ENCODE measurements at places on chromosomes 16 and 17. TPM values are rescaled to one million over a fixed set of nuclear protein-coding genes. Genes with fewer than 3 reads are reported as not detected.

GRCh38 chr17:41962768-41963434, 3.7 kb upstream of the CNP start:
- peak; percentile 87 for DNase-seq

DNA sequence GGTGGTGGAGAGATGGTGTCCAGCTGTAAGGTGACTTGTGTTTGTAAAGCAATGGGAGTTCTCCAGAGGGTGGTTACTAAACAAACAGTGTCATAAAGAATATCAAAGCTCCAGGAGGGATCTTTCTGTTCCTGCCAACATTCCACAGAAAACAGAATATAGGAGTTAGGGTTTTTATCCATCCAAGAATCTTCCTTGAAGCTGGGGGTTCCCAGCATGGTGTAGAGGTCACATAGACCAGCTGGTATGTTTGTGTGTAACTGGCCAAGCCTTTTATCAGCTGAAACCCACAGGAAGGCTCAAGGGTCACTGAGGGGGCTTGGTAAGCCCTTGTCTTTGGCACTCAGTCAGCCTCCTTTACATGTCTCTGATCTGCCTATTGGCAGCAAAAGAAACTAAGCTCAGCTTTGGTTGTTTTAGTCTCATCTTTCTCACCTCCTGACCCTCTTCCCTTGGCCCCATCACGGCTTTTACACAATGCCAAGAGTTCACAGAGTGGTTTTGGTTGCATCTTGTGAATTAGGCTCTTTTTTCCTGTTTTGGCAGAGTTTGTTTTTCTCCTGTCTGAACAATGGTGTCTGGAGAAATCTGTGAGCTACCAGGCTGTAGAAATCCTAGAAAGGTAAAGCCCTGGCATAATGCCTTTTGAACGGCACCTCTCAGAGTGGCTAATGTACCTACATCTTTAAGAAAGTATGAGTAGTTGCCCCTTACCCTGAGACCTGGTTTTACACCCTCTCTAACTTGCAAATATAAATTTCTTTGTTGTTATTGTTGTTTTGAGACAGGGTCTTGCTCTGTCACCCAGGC, 4.6 kb downstream of the CNTD1 start:
- DNase-seq: no peak

- DNase-seq: no peak
Observed at GRCh38 chr16:28549301-28549899, 4.3 kb upstream of the SGF29 start.

Gene CIBAR2
- not detected for total RNA-seq

DNA sequence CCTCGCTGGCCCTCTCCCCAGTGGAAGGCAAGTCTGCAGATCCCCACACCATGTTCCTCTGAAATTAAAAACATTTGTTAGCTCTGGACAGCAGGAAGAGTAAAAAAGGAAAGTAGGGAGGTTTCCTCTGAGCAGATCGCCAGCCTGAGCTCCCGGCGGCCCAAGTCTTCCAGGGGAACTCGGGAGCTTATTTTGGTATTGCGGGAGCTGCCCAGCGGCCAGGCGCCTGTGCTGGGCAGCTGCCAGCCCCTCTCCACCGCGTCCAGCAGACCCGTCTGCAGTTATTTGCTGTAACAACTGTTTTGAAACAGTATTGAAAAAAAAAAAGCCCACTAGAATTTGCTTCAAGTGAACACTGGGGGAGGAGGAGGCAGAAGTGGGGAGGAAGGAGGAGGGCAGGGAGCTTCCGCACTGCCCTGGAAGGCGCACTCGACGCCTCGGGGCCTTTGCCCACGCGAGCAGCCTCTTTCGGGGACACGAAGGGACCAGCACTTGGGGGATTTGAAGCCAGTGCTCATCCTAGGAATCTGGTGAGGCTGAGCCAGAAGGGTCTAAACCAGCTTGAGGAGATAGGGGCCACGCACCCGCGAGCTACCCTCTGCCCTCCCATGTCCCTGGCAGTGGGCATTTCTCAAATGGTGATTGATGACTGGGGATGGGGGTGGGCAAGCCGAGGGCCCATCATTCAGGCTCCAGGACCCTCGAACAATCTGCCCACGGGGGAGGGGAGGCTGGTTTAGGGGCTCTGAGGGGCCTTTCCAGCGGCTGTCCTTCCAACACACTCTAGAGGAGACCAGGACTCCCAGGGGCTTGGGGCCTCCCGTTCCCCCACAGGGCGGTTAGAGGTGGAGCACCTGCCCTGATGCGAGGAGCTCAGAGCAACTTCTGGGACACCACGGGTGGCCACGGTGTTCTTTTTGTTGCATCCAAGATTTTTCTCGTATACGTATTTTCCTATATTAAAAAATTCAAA, 3.0 kb upstream of the BAHCC1 start:
- peak; percentile 83 for DNase-seq

Gene TBC1D3
- total RNA-seq: not detected

DNA sequence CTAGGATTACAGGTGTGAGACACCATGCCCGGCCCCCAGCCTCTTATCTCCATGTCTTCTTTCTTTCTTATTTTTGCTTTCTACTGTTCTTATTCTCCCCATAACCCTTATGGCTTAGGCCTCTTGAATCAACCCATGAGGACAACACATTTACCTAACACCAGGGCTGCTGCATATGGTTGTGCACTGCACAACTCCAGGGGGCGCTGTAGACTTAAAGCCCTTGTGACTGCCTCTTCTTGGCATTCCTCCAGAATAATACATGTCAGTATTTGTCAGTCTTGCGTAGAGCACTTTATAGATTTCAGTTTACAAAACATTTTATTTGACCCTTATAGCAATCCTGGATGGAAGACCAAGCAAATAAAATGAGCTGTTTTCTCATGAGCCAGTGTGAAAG, 225.0 kb upstream of the SALL1 start:
- DNase-seq: no peak

- DNase-seq: peak; percentile 85
Observed at GRCh38 chr17:44097110-44097958, 26.1 kb downstream of the HDAC5 start.

GRCh38 chr16:56057151-56057550, 134.1 kb upstream of the GNAO1 start:
- DNase-seq: no peak

- DNase-seq: no peak
Observed at GRCh38 chr17:2801841-2802240, 5.6 kb downstream of the RAP1GAP2 start.

Gene SPN
- 0.91 TPM for total RNA-seq

DNA sequence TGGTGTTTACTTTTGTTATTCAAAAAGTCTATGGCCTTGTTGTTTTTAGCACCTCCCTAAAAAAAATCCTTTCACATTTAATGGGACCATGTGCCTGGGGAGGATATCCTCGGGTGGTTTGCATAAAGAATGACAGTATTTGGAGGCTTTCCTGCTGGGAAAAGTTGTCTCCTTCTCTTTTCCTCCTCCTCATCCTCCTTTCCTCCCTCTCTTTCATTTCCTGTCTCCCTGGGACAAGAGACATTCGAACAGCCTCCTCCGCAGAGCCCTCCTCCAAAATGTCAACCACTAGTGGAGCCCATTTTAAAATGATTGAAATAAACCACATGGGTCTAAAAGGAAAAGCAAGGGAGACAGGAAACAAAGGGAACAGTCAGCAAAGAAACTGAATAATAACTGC, 67.4 kb downstream of the MYH13 start:
- no peak for DNase-seq

GRCh38 chr17:4219241-4219640, 44.5 kb downstream of the ANKFY1 start:
- no peak for DNase-seq

DNA sequence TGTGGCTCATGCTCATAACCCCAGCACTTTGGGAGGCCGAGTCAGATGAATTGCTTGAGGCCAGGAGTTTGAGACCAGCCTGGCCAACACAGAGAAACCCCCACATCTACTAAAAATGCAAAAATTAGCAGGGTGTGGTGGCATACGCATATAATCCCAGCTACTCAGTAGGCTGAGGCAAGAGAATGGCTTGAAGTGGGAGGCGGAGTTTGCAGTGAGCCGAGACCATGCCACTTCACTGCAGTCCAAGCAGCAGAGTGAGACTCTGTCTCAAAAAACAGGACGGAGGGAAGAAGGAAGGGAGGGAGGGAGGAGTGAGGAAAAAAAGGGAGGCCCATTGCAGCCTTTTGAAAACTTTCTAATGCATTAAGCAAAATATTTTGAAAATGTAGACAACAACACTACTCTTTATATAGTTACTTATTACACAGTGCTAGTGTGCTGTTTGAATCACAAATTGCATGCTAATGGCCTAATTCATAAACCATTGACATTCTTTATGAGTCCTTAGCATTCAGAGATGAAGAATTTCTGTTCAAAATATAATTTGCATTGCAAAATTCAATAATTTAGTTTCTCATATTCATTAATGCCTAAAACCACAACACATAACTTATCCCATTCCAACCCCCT, 59.4 kb downstream of the TMEM114 start:
- no peak for DNase-seq

- no peak for DNase-seq
Observed at GRCh38 chr17:9517396-9517795, 58.2 kb downstream of the STX8 start.

DNA sequence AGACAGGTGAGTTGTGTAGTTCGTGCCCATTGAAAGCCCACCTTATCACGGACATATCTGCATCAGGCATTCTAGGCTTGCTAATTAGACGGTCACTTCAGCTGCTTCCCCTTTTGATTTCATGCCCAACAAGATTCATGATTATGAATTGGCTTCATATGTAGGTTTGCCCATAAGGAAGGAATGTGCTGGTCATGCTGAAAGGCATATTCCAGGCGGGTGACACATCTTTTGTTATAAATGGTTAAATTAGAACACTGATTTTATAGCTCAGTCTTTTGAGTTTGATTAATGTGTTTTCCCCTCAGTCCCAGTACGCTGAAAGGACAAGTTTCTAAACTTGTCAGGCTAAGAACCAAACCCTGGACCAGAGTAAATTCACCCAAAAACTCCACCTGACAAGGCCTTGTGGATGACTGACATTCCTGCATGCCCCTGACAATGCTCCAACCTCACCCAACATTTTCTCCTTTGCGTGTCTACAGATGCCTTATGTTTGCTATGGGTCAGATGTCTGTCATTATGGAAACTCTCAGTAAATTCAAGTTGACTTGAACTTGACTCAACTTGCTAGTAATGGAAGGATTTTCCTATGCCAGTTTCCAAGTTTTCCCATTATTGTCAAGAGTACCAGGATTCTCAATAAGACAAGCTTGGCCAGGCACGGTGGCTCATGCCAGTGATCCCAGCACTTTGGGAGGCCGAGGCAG, 421.9 kb downstream of the PMP22 start:
- DNase-seq: no peak

DNA sequence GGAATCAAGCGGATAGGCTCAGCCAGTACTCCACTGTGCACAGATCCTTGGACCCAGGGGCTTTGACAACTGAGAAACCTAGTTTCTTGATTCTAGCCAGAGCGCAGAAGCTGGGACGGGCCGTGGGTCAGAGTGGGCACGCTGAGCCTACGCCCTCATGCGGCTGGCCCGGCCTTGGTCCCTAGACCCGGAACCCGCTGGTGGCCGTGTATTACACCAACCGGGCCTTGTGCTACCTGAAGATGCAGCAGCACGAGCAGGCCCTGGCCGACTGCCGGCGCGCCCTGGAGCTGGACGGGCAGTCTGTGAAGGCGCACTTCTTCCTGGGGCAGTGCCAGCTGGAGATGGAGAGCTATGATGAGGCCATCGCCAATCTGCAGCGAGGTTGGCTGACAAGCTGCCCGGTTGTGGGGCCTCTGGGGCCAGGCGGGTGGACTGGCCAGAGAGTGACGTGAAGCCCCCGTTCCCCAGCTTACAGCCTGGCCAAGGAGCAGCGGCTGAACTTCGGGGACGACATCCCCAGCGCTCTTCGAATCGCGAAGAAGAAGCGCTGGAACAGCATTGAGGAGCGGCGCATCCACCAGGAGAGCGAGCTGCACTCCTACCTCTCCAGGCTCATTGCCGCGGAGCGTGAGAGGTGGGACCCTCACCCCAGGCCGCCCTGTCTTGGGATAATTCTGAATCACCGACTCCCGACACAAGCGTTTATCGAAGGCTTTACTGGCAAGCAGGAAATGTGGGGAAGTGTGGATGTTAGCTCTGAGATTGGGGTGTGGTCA, 946 bp downstream of the STUB1 start:
- DNase-seq: peak; percentile 72

GRCh38 chr17:30476726-30477082, 504 bp upstream of the GOSR1 start:
- DNase-seq: no peak

GRCh38 chr16:67063008-67063407, 34.1 kb downstream of the CBFB start:
- DNase-seq: no peak

GRCh38 chr17:66123163-66123562, 68.8 kb downstream of the CEP112 start:
- DNase-seq: no peak

- no peak for DNase-seq
Observed at GRCh38 chr16:53855511-53855910, 151.6 kb downstream of the FTO start.

DNA sequence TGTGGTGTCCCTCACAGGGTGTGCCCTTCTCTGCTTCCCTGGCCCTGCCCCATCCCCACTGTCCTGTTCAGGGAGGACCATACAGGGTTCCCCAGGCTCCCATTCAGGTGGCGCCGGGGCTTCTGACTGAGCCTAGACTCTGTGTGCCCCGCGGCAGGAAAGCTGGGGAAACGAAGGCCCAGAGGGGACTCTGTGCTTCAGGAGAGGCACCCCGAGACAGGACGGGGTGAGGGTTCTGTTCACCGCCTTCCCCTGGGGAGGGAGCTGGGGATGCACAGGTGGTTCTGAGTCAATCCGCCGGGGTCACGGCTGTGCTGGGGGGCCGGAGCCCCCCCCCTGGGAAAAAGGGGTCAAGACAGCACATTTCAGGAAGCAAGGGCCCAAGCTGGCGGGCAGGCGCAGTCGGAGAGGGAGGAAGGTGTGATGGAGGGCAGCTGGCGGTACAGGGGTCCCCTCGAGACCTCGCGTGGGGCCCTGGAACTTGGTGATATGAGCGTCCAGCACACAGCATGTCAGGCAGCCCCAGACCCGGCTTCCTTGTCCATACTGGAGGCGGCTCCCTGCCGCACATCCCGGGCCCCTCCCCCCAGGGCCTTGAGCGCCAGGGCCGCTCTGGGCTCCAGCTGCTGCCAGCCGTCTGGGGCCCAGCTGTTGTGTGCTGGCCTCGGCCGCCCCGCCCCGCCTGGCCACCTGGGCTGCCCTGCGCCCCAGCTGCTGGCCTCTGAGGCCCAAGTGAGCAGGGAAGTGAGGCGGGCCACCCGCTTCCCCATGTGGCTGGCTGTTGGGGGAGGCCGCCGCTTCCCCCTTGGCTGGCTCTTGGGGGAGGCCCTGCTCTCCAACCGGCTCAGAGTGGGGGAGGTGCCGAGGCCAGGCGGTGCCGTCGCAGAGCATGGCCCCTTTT, 5.6 kb upstream of the NOTUM start:
- peak; percentile 80 for DNase-seq

- no peak for DNase-seq
Observed at GRCh38 chr16:22786284-22786683, 27.7 kb upstream of the HS3ST2 start.

Gene OTOP2
- total RNA-seq: not detected

GRCh38 chr16:27088216-27088615, 21.5 kb downstream of the C16orf82 start:
- DNase-seq: no peak

- DNase-seq: no peak
Observed at GRCh38 chr17:15779119-15779518, 47.0 kb downstream of the TBC1D26 start.

Gene OR1D5
- total RNA-seq: not detected

Gene CLDN6
- total RNA-seq: not detected

Data from Right ventricle myocardium superior (tissue), 1 donor.